ENCODE measurements at places on chromosomes 6 and 20. TPM values are rescaled to one million over a fixed set of nuclear protein-coding genes. Genes with fewer than 3 reads are reported as not detected.

Gene HLA-DQB2
- total RNA-seq, result not detected

Gene EYS
- not detected for total RNA-seq

Gene RBBP8NL
- not detected for total RNA-seq

Gene CENPQ
- 8.2 TPM for total RNA-seq

Gene OPRM1
- not detected for total RNA-seq

Gene FOXC1
- 13.8 TPM for total RNA-seq

Gene KIF13A
- total RNA-seq, result 88.5 TPM

Gene SOX4
- total RNA-seq, result 57.8 TPM

Gene TRIM10
- total RNA-seq, result not detected

Gene SLC32A1
- total RNA-seq, result not detected

Gene GGTLC1
- total RNA-seq, result not detected

Gene SYTL3
- total RNA-seq, result 1.3 TPM

Gene TUBB2A
- 45.6 TPM for total RNA-seq

Gene MOCS1
- 13.5 TPM for total RNA-seq

Gene ADGRB3
- not detected for total RNA-seq

Gene CDH26
- total RNA-seq, result 0.07 TPM

Gene ULBP2
- total RNA-seq, result 5.8 TPM

Gene SLPI
- total RNA-seq, result not detected

Gene TRIM26
- total RNA-seq, result 25.2 TPM

Gene CHRNA4
- total RNA-seq, result not detected

Gene SLC4A11
- total RNA-seq, result 4.3 TPM

Gene ADGRG6
- total RNA-seq, result 10.0 TPM

Gene PNRC1
- 49.1 TPM for total RNA-seq

Gene RAB32
- total RNA-seq, result 137 TPM

Gene PPIL6
- 0.49 TPM for total RNA-seq

Gene MAFB
- 0.85 TPM for total RNA-seq

Gene WFDC2
- not detected for total RNA-seq

Gene IRF4
- total RNA-seq, result 0.07 TPM

Gene FAM162B
- 0.35 TPM for total RNA-seq

Gene ZSCAN16
- total RNA-seq, result 13.0 TPM

Gene IL17A
- not detected for total RNA-seq

Gene RPS10
- 1,161 TPM for total RNA-seq

Gene RNGTT
- total RNA-seq, result 23.3 TPM

Gene EFCAB8
- total RNA-seq, result 0.07 TPM

Gene CDC5L
- 21.1 TPM for total RNA-seq

Gene HMGCLL1
- 0.07 TPM for total RNA-seq

Gene BPIFB4
- not detected for total RNA-seq

Gene MCHR2
- not detected for total RNA-seq

Gene DHX35
- 9.9 TPM for total RNA-seq

Measured in pulmonary artery endothelial cell (primary cell).